ENCODE measurements at places on chromosomes 1 and 21.

DNA sequence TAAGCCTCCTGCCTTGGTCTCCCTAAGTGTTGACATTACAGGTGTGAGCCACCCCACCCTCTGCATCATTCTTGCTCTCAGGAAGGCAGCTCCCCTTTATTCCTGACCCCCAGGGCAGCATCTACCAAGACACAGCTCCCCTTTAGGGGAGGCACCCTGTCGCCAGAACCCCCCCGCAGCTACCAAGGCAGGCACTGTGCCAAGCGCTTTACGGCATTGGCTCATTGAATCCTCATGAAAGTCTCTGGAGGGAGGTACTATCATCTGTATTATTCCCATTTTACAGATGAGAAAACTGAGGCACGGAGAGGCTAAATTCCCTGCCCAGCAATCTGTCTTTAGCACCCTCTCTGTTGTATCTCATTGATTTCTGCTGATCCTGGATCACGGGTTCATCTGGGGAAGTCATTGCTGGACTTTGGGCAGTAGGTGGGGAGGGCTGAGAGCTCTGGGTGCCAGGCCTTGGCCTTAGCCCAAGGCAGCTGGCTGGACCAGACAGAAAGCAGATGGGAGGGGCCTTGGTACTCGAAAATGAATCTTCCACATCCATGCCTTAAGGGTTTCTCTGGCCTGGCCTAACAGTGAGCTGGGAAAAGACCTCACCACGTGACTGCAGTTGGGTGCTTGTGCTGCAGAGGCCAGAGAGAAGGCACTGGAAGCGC, 5.9 kb downstream of the PLOD1 start:
- DNase-seq, result no peak

DNA sequence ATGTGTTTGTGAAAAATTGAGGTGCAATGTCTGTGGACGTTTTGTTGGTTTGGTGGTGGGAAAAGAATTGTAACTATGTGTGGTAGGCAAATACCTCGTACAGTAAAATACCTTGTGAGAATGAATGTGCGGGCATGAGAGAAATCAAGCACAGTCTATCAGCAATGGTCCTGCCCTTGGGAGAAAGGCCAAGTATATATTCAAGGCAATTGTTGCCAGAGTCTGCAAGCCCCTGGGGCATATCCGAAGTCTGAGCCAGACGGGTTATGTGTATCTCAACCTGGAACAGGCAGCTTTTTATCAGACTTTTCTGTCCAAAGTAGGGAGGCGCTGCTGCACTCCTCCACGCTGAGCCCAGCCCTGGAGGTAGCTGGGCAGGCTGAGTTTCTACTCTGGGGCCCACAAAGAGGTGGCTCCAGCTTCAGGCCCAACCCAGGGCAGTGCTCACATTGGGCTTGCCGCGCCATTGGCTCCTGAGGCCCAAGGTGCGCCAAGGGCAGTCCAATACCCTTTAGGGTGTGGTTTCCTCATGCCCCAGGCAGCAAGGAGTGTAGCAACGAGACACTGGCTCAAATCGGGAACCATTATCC, 9.4 kb upstream of the GNL2 start:
- DNase-seq, result no peak

DNA sequence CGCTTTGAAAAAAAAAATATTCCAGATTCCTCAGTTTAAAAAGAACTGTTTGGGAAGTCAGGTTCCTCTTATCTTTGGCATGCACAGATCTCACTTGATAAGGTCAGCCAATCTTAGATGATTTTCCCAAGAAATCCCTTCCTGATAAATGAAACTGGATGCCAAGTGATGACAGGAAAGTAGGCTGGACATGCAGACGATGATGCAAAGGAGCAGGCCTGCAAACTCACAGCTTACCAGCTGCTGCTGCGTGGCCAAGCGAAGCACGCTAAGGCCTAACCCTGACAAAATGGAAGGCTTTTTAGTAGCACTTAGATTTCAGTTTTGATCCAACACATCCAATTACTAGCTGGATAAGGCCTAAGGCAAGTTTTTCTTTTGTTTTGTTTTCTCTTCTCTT, 10.1 kb downstream of the TADA1 start:
- DNase-seq, result peak; percentile 35

DNA sequence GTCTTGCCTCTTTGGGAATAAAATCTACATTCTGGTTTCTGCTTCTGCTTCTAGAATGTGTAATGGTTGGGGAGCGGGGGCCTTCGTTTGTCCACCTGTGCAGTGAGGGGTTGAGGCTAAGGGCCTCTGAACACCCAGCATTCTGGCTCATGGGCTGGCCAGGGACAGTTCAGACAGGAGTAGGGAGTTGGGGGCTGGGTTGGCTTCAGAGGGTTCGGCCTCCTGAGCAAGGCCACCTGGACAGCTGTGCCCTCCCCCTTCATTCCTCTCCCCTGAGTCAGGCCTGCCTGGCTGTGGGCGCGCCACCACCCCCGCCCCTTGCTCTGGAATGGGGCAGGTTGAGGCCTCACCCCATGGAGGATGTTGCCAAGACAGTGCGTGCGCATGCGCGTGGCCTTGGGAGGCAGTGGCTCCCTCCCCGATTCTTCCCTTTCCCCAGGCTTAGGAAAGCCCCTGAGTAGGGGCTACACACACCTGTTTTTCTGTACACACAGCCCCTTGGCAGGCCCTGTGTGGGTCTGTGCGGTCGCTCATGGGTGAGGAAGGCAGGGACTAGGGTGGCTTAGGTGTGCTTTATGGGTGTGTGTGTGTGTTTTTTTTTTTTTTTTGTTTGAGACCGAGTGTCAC, 57.0 kb downstream of the YARS1 start:
- DNase-seq, result no peak

DNA sequence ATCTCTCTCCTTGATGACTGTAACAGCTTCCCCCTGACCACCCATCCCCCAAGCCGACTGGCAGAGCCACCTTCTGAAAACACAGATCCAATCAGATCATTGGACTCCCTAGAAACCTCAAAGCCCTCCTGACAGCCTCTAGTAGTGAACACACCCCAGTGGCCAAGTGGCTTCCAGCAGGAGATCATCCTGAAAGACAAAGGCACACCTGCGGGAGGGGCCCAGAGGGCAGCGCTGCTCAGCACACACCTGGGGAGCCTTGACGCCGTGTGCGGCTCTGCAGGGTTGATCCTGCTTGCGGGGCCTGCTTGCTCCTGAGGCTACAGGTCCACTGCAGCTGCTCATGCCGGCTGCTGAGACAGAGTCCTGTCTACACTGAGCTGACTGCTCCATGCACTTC, 41.5 kb downstream of the SLC66A1 start:
- DNase-seq, result no peak

- peak; percentile 75 for DNase-seq
Observed at GRCh38 chr1:171817511-171818265, 23.6 kb upstream of the DNM3 start.

DNA sequence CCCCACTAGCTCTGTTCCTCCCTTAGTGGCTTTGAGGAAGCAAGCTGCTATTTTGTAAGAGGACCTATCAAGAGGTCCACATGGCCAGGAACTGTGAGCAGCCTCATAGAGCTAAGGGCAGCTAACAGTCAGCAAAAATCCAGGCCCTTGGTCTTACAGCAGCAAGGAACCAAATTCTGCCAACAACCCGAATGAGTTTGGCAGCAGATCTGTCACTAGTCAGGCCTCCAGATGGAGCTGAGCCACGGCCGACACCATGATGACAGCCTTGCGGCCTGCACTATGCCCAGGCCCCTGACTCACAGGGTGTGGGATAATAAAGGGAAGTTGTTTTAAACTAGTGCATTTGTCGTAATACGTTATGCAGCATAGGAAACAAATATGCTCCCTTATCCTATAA, 28.0 kb upstream of the H3-3A start:
- DNase-seq, result peak; percentile 85

DNA sequence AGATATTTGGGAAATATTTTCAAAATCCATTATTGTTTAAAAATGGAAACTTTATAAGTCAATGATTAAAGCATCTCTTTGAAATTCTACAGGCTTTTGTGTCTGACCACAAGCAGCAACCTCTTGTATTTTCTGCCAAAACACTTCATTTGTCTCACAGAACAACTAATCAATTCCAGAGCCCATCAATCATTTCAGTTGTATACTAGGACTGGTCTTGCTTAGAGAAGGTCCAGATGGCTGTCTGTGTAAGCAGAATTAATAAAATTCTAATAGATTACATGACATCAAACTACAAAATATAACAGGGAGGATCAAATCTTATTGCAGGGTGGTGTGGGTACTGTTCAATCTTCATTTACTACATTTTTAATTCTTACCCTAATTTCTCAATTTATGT, 76.4 kb downstream of the ACBD6 start:
- no peak for DNase-seq

Data from hematopoietic multipotent progenitor cell treated with erythropoietin and hydrocortisone succinate and interleukin-3 and kit ligand, for 6 days (in vitro differentiated cells).